ENCODE measurements at places on chromosomes 5 and 9.
A peak's percentile ranks its signal among the peaks of the same experiment; 100 is the strongest.

DNA sequence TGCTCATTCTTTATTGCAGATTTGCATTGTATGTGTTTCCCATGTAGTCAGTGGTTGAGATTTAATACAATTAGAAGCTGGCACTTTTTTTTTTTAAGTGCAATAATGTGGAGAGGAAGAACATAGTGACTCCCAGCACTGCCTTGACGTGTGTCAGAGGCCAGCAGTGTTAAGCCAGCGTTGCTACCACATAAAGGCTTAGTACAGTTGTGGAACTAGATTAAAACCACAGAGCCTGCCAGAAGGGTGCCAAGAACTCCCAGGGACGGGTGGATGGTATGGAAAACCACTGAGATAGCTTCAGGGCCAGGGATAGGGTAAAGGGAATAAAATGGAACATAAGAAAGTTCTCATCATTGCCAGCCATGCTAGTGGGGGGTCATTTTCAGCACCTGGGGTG lies 142.9 kb downstream of the TRIO start:
- no peak for DNase-seq

- no peak for DNase-seq
These were observed 99.4 kb upstream of the MVB12B start for GRCh38 chr9:126226991-126227936.

DNA sequence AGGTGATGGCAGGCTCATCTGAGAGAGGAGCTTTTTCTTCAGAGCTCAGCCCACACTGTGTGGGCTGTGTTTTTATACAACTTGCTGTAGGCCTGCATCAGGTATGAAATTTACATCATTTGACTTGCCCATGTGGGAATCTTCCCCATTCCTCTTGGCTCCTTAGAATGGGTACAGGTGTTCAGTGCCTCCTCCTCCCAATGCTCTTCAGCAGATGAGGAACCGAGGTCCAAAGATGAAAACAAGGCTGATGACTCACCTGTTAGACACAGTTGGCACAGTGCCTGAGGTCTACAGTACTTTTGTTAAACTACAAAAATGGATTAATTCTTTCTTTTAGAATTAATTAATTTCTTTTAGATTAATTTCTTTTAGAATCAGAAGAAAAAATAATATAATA lies 20.8 kb downstream of the PAPPA start:
- DNase-seq, result no peak

GRCh38 chr9:115262477-115262876 lies 144.5 kb upstream of the TNC start:
- DNase-seq, result peak; percentile 68

DNA sequence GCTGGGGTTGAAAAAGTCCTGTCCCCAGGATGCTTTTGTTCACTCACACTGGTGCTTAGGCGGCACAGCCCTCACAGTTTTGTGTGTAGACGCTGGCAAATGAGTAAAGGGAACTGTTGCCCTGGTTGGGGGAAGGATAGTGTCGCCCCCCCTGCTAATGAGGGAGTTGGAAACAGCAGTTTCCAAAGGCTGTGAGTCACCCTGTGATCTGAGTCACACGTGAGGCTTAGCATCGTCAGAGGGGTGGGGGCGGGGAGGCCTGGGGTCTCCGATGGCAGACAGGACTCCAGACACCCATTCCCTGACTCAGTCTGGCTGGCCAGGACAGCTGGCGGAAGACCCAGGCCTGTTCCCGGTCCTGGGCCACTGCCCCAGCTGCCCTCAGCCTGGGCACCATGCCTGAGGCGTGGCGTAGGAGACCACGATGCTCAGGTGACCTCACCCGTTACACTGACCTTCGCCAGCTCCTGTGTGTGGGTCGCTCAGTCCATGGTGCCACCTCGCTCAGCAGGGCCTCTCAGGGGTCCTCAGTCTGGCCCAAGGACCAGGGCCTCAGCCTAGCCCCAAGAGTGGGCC lies 2.9 kb downstream of the DNAJB5 start:
- DNase-seq, result no peak

GRCh38 chr9:70340572-70340971 lies 73.9 kb downstream of the KLF9 start:
- no peak for DNase-seq

GRCh38 chr5:72618708-72619107 lies 111.5 kb upstream of the ZNF366 start:
- DNase-seq, result no peak

DNA sequence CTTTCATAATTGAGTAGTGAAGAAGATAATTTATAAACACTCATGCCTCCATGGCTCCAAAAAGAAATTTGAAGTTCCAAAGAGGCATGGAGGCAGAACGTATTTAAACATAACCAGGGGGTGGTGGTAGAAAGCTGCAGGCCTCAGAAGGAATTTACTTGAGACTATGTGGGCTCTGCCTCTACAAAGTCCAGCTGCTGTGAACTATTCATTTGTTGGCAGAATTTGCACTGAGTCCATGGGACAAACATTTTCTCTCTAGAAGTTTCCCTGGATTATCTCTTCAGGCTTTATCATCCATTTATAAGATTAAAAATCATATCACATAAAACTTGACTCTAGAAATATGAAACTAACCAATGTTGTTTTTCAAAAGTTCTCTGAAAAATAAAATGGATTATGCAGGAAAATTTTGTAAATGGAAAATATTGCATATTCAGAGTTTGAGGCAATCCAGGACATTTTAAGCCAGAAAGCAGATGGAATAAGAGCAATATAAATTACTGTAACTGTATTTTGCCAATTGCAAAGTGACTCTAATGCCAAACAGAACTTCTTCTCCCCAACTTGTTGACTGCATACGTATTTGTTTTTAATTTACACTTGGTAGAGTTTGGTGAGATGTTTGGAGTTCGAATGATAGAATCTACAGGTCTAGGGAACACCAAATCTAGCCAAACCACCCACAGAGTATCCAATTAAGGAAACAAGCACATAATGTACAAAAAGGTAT lies 258.2 kb downstream of the ENC1 start:
- no peak for DNase-seq

DNA sequence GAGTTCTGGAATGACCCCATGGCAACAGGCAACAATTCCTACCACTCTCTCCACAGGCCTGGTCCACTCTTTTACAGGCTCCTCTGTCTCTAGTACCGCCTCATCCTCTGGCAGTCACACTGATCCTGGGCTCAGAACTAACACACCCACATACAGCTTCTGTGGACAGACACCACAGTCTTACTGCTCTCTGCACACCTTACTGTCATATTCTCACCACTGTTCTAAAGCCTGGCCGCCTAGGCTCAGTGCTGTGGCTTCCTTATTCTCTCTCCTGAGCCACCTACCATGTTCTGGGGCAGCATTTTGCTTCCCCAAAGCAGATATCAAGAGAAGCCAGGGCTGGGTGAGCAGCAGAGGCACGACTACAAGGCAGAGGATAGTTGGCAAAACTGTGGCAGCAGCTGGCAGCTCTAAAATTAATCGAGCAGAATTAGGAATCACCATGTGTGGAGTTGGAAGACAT lies 14.8 kb downstream of the REEP5 start:
- DNase-seq, result no peak

Measured in upper lobe of right lung (tissue), 1 donor.